SHP77 treated with DMSO at 0.1 percent for 48 hours (cell line): ENCODE measurements at places on chromosomes 3 and 15.

DNA sequence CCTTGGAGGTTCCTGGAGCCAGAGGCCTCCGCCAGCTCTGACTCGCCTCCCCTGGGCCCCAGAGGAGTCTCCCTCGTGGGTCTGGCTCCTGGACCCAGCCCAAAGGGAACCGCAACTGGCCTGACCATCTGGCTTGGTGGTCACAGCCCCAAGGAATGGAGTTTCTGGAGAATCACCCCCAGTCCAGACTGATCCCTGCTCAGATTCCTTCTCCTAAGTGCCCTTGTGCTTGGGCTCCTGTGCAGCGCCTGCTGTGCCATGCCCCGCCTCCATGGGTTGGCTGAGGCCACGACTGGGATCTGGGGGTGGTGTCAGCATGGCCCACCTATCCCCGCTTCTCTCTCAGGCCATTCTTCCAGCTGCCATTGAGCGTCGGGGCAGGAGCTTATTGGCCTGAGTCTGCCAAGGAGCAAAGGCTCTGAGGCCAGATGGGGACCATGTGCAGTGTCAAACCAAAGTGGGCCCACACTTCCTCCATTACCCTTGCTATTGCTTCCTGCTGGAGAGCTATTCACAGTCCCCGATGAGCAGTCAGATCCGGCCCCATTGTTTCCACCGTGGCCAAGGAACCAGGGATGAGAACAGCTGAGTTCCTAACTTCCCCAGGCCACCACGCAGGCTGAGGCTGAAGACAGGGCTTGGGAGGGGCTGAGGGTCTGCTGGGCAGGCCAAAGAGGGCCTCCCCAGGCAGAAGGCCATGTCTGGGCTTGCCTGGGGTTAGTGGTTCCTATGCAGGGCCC is 19.0 kb downstream of the CSPG4 start:
- DNase-seq: no peak

GRCh38 chr3:59866076-59866475 is 816.3 kb upstream of the CFAP20DC start:
- DNase-seq: no peak

DNA sequence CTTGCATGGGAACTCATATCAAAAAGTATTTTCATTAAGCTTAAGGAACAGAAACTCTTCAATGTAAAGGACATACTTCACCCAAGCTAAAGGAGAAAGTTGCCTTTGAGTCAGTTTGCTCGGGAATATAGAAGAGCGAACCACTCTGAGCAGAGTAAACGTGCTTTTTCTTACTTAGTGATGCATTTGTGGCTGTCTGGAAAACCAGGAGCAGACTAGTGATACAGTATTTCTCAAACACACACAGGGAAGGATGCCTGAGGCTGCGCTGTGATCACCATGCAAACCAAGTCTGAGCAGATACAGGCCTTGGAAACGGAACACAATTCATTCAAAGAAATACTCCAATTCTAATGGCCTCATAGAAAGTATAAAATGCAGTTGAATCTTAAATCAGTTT is 121.0 kb upstream of the CDIN1 start:
- DNase-seq: no peak

GRCh38 chr3:30311781-30312180 is 294.6 kb upstream of the TGFBR2 start:
- DNase-seq: no peak

GRCh38 chr3:150462108-150462507 is 54.0 kb downstream of the TSC22D2 start:
- no peak for DNase-seq

- no peak for DNase-seq
Measured at GRCh38 chr15:72237853-72238224, 6.8 kb upstream of the PKM start.

DNA sequence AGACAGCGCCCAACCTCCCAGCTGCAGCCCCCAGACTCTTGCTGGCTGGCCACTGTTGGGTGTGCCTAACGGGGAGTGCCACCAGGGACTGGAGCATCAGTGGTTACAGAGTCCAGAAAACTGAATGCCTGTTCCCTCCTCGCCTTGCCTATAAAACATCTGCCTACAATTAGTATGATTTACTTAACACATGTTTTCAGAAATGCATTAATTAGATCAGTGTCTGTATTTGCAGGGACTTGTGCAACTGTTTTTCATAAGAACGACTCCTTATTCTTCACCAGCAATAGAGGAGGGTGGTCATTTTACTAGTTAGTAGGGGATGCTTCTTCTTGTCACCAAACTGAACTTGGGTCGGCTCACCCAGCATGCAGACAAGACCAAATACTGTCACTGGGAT is 248.7 kb downstream of the GABRG3 start:
- DNase-seq: no peak
